ENCODE measurements at places on chromosomes 5 and 9. TPM values are rescaled to one million over a fixed set of nuclear protein-coding genes. Genes with fewer than 3 reads are reported as not detected.

The MYMK gene
- total RNA-seq = not detected

The TMEM215 gene
- total RNA-seq = not detected

The TMEM174 gene
- not detected for total RNA-seq

The PRRT1B gene
- not detected for total RNA-seq

DNA sequence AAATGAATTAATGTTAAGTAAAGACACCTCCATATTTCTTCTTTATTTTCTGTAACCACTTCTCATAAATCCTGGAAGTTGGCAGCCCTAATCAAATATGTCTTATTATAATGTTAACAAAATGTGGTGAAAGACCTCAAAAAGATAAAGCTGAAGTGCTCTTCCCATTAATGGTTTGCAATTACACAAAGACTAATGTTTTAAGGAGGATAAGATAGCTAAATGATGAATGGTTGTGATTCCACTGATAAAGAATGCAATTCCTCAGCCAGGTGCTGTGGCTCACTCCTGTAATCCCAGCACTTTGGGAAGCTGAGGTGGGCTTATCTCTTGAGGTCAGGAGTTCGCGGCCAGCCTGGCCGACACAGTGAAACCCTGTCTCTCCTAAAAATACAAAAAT is 125.8 kb upstream of the SNX2 start:
- no peak for DNase-seq
